ENCODE measurements at places on chromosomes 7 and 10. TPM values are rescaled to one million over a fixed set of nuclear protein-coding genes. Genes with fewer than 3 reads are reported as not detected.

CALML3 gene
- total RNA-seq: not detected

CNPY1 gene
- not detected for total RNA-seq

SPDYE9 gene
- not detected for total RNA-seq

SPDYE8 gene
- not detected for total RNA-seq

ERCC6 gene
- 20.7 TPM for total RNA-seq

PON1 gene
- 0.12 TPM for total RNA-seq

HGF gene
- 4.4 TPM for total RNA-seq

CABCOCO1 gene
- total RNA-seq: 1.4 TPM

HOXA7 gene
- 10.2 TPM for total RNA-seq

NUP42 gene
- 56.9 TPM for total RNA-seq

SPDYE6 gene
- total RNA-seq: not detected

PLPP4 gene
- total RNA-seq: 5.2 TPM

STEAP1 gene
- total RNA-seq: 3.6 TPM

SLC26A4 gene
- total RNA-seq: 3.2 TPM

C10orf143 gene
- total RNA-seq: 2.1 TPM

VSTM4 gene
- total RNA-seq: 21.5 TPM

CYP3A4 gene
- not detected for total RNA-seq

MYO3A gene
- 3.9 TPM for total RNA-seq

CYP26C1 gene
- total RNA-seq: not detected

VTI1A gene
- 36.8 TPM for total RNA-seq

SFTPA1 gene
- total RNA-seq: 0.88 TPM

EXOC4 gene
- 130 TPM for total RNA-seq

FEZF1 gene
- not detected for total RNA-seq

RASSF4 gene
- 24.1 TPM for total RNA-seq

SLIT1 gene
- 3.3 TPM for total RNA-seq

LDB3 gene
- 64.6 TPM for total RNA-seq

SMKR1 gene
- total RNA-seq: 0.53 TPM

SFXN4 gene
- 18.0 TPM for total RNA-seq

GDF2 gene
- not detected for total RNA-seq

NUDT13 gene
- total RNA-seq: 0.70 TPM

CCDC172 gene
- total RNA-seq: not detected

NEBL gene
- total RNA-seq: 62.6 TPM

GPR85 gene
- total RNA-seq: 1.5 TPM

VIPR2 gene
- total RNA-seq: 11.3 TPM

ASB15 gene
- 4.4 TPM for total RNA-seq

ZNF467 gene
- total RNA-seq: 20.4 TPM

SPDYE16 gene
- 0.53 TPM for total RNA-seq

SLC13A4 gene
- total RNA-seq: not detected

Data from metanephros (tissue), 2 donors.